Activated T-cell treated with anti-CD3 and anti-CD28 coated beads, Interleukin-2, amount 50 U/mL, for 48 hours (primary cell): ENCODE measurements at places on chromosomes 12 and 14.

DNA sequence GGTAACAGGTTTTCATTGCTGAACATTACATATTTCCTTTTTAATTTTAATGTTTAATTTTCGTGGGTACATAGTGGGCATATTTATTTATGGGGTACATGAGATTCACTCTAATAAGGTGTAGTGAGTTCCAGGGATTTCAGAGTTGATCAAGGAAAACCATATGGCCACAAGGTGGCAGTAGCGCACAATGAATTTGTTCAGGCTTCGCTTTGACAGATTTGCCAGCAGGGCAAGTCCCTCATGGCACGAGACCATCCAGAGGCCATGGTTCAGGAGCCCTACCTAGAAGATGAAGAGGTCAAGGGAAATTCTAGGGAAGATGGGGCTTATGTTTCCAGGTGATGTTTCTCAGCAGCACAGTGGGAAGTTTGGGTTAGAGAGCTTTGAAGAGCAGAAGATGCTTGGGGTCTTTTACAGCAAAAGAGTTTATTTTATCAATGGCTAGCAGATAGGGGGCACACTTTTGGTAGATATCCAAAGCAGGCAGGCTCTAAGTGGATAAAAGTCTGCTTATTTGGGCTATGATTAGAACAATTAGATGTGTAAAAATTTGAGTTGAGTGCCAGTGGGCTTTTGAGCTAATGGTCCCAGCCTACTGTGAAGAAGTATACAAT, 1004.4 kb downstream of the AACS start:
- DNase-seq = peak; percentile 69

DNA sequence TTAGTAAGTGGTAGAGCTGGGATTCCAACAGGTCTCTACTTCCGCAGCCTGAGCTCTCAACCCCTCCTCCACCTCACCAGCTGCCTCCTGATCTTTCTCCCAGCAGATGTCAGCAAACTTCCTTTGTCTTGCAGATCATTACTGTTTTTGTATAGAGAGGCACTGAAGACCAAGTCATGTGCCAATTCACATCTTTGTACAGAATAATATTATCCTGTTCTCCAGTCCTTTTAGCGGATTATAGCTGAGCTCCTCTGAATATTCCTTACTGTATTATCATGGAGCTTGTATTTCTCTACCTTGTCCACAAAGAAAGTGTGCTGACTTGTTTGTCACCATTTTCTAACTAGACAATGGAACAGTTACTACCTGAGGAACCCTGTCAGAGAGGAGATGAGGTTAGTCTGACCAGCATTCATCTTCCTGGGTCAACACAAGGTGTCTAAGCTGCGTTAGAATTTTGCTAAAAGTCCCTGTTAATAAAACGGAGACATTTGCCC, 142.3 kb upstream of the ARHGAP5 start:
- DNase-seq = no peak

- DNase-seq = no peak
Observed at GRCh38 chr14:44468771-44469170, 38.3 kb downstream of the FSCB start.

DNA sequence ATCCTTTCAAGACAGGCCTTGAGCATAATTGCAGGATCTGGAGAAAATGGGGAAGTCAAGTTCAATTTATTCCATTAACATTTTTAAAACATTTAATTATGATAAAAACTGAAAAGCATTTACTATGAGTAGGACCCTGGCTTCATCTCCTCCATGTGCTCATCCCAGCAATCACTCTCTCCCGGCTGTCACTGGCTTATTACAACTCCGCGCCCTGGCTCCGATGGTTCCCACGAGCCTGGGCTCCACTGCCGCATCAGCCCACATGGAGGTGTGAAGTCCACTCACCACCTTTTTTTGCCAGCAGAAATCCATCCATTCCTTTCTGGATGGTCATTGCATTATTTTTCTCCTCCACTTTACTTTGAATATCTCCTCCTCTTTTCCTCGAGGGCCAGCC, 194.4 kb downstream of the EMP1 start:
- DNase-seq = no peak

- DNase-seq = no peak
Observed at GRCh38 chr12:18402872-18403611, 141.7 kb downstream of the PIK3C2G start.

- no peak for DNase-seq
Observed at GRCh38 chr12:106582249-106582591, 584 bp upstream of the RFX4 start.

GRCh38 chr14:44778604-44779003, 183.1 kb downstream of the KLHL28 start:
- no peak for DNase-seq

GRCh38 chr12:103791350-103791920, 49.6 kb downstream of the NT5DC3 start:
- no peak for DNase-seq

GRCh38 chr12:121513464-121514183, 67.2 kb downstream of the KDM2B start:
- DNase-seq = peak; percentile 33

DNA sequence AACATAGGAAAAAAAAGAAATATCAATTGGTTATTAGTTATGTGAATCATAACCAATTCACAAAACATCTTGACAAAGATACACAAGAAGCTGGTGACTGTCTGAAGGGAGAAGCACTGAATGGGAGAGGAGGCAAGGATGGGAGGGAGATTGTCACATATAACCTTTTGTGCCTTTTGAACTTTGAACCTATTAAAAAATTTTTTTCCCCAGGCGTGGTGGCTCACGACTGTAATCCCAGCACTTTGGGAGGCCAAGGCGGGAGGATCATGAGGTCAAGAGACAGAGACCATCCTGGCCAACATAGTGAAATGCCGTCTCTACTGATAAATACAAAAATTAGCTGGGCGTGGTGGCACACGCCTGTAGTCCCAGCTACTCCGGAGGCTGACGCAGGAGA, 12.6 kb downstream of the DYNLL1 start:
- DNase-seq = no peak

- DNase-seq = no peak
Observed at GRCh38 chr14:30420515-30420914, 138.4 kb upstream of the G2E3 start.
